ENCODE measurements at places on chromosomes 16 and 17.
A peak's percentile ranks its signal among the peaks of the same experiment; 100 is the strongest.

DNA sequence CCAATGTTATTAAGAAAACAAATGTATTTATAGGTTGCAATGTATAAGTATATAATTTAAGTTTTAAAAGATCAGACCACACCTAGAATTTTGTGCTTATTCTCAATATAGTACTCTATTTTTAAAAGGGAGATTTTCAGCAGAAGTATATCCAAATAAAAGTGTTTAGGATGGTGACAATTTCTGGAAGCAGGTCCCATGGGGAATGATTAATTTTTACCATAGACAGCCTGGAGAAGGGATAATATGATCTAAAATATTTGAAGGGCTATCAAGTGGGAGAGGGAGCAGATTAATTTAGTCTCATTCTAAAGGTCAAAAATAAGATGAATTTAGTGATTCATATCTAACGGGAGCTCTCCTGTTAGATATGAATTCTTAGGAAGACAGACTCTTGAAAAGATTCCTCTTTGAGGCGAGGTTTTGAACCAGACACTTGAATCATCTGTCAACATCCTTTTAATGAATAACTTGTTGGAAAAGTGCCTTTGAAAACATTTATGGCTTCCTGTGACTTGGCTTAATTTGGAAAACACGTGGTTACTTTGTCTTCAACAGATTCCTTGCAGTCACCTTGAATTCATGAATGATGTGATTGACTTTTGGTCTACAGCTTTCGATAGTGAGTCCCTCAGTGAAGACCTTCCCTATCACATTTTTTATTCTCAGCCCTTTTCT is 29.3 kb upstream of the SMIM36 start:
- DNase-seq: no peak

GRCh38 chr17:47711366-47712099 is 17.6 kb downstream of the TBKBP1 start:
- DNase-seq: no peak

DNA sequence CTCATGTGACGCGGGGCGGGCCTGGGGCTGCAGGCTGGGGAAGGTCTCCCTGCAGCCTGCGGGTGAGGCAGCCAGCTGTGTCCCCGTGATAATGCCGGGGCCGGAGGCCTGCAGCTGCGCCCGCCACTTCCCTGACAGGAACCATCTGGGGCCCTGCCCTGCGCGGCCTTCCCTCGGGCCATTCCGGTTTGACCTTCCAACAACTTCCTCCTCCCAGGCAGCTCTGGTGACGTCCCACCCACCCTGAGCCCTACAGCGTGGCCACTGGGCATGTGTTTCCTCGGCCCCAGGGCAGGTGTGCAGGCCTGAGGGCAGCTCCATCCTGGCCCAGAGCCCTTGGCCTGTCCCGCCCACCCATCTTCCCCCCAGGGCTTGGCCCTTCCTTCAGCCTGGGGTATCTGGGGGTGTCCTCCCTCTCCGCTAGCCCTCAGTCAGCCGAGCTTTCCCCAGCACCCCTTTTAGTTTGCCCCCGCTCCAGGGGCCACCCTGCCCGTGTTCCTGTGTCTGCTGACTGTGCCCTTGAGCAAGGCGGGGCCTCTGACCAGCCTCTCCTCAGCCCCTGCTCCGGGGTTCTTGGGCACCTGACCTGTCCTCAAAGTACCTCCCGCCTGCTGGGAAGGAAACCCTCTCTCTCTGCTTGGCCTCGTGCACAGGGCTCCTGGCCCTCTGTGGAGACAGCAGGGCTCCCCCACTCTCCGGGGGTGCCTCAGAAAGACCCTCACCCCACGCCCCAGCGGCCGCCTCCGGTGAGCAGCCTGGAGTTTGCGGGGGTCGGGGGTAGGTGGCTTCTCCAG is at the start of gene CBFA2T3:
Gene CBFA2T3, minus strand, starts transcription at position 190 of the 794 bp plus-strand sequence. CDS start 400 bp downstream, outside the sequence.
- DNase-seq: peak; percentile 96

- no peak for DNase-seq
Observed at GRCh38 chr17:48198950-48199541, 91.5 kb downstream of the SNX11 start.

- DNase-seq: no peak
Observed at GRCh38 chr16:24970708-24971107, 44.5 kb downstream of the ARHGAP17 start.

Measured in AML-193 (cell line).